Muscle of arm (tissue), 14 donors: ENCODE measurements at places on chromosomes 4 and X.
A peak's percentile ranks its signal among the peaks of the same experiment; 100 is the strongest.

DNA sequence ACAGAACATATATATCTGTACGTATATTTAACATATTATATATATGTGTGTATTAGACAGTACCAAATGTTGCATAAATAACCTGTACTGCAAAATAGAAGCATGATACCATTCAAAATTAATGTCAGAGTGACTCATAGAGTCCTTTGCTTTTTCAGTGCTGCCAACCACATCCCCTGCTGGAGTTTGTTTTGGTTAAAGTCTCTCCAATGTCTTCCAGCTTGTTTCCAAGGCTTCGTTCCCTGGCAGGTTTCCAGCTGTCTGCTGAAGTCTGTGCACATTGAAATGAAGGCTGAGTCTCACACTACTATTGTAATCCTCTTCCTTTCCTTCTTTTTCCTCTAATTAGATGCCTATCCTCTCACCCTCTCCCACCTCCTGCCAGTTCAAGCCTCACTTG is 14.9 kb downstream of the NRK start:
- peak; percentile 70 for DNase-seq

DNA sequence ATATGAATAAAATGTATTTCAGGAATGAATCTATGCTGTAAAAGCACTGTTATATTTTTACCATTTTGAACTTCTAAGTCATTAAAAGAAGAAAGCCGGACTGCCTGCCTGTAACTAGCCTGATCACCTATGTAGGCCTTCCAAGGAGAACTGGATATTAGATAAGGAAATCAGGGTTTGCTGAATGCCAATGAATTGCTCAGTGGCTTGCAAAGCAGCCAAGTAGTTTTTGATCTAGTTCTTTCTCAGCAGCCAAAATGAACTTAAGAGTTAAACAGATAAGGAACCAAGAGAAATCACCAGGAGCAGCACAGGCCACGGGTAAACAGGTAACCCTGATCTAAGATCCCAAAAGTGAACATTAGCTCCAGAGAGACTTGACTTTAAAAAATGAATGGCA is 3.3 kb downstream of the ANXA5 start:
- no peak for DNase-seq

DNA sequence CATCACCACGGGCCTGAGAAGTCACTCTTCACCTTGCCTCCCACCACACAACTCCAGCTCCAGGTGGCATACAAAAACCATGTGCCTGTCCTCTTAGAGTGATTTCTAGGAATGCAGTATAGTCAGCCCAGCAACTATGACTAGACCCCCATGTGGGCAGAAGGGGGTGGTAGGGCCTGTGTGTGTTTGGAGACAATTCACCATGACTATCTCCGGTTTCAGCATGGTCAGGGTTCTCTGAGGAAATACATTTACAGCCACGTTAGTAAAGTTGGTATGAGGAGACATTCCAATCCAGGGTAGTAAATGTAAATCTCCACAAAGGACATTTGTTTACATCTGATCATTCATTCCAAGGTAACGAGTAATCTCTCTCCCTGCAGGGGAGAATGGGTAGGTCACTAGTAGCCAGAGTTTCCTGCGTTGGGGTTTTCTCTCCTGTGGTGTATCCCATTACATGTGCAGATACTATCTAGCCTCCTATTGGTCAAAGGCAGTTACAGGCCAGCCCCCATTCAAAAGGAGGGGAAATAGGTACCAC is 4.2 kb upstream of the MTMR1 start:
- no peak for DNase-seq

- no peak for DNase-seq
Observed at GRCh38 chr4:52643785-52644244, 15.3 kb downstream of the USP46 start.

DNA sequence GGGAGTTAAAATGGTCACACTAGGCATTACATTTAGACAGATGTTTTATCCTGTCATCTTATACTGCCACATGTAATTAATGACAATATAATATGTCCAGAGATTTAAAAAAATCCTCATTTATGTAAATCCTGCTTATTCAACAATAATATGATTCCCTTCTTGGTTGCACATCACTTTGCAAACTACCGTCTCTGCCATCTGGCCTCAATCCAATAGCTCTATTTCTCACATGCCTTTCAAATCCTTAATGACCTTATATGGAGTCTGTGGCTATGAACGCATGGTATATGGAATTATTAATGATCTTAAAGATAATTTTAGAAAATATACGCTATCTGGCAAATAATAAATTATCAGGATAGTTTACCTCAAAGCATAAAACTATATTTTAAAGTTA is 144.5 kb downstream of the NPNT start:
- peak; percentile 12 for DNase-seq

DNA sequence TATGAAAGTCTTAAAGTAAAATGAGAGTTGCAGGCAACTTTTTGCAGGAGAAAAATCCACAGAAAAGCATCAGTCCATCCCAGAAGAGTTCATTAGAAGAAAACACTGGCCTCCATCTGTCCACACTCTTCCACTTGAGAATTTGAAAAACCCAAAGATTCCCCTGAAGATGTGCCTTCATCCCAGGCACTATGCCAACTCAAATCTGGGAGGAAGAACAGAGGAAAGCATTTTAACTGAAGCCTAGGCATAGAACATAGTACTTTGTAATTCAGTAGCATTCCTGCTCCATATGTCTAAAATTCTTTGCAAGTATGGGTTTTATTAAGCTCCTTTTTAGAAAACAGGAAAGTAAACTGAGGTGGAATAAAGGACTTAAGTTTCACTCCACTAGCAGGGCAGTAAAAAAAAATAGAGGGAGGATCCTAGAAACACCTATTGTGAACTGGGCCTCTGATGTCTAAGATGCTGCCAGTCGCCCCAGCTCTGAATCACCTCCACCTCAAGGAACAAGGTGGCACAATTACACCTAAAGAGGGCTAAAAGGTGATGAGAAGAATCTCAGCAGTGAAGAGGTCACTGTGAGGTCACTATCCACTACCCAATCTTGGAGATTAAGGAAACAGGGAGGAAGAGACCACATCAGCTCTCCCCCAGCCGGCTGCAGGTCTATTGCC is 141.9 kb upstream of the FAM241A start:
- no peak for DNase-seq
